ENCODE measurements at places on chromosomes 1 and 21.

DNA sequence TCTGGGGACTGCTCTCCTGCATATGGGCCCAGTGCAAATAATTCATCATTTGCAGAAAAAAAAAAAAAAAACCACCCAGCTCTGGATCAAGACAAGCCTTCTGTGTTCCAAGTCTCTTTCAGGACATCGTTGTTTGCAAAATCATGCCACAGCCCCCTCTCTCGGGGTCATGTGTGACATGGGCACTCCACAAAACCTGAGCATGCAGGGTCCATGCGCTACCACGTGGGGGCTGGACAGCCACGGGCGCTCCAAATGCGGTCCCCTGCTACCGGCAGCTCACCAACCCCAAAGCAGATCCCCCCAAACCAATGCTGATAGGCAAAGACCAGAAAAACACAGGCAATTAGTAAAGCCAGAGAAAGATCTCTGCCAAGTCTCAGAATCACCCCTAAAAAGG lies 17.6 kb downstream of the NPHP4 start:
- no peak for DNase-seq

DNA sequence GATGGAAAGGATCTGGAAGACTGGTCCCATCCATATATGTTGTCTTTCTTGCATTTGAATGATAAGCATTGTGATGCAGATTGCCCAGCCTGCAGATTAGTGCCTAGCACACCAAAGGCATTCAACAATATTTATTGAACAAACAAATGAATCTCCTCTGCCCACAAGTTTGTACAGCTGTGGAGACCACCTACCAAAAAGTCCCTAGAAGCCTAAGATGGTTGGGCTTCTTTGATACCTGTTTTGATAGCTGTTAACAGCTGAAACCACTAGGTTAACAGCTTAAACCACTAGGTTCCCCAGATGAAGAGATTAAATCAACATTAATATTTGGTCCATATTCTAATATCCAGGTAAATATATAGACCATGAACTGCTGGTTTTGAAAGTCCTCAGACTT lies 9.8 kb downstream of the DUSP10 start:
- DNase-seq, result no peak

GRCh38 chr1:47767741-47768100 lies 229.5 kb downstream of the TRABD2B start:
- no peak for DNase-seq

GRCh38 chr1:197336571-197336970 lies 68.5 kb downstream of the CRB1 start:
- DNase-seq, result no peak

DNA sequence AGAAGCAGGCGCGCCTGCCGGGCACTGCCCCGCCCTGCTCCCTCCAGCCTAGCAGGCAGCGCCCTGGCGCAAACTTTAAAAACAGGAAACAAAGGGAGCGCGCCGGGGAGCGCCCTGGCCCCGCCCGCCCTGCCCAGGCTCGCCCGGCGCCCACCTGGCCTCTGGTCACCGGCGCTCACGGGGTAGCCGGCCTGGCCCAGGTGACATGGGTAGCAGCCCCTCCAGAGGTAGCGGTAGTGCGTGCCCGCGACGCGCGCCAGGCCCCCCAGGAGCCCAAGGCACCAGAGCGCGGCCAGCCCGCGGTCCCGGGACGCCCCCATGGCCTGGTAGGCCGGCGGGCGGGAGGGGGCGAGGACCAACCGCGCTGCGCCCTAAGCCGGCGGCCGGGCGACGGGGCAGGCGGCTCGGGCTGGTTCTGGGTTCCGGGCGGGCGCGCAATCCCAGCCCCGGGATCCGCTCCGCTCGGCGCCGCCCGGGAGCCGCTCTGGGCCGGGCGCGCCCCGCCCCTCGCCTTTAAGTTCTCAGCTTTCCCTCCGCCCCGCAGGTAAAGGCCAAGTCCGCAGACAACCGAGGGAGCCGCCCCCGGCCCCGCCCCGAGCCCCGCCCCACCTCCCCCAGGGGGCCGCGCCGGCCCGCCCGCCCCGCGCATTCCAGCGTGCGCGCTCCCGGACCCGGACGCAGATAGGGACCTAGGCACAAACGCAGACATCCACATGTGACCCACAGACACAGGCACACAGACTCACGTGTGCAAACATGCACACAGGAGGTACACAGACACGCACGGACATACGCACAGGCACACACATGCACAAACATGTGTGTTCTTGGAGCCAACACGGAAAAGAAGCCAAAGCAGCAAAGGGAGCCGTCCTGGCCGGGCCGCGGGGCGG lies 76.7 kb downstream of the ARHGEF16 start:
- DNase-seq, result peak; percentile 68

- DNase-seq, result no peak
Observed at GRCh38 chr1:25197982-25198662, 34.2 kb downstream of the SYF2 start.

- no peak for DNase-seq
Observed at GRCh38 chr21:42280356-42281180, 34.6 kb downstream of the TFF3 start.

- DNase-seq, result no peak
Observed at GRCh38 chr1:12114340-12114683, 51.2 kb downstream of the TNFRSF8 start.

GRCh38 chr21:30329203-30329875 lies 8.2 kb downstream of the KRTAP27-1 start:
- no peak for DNase-seq

DNA sequence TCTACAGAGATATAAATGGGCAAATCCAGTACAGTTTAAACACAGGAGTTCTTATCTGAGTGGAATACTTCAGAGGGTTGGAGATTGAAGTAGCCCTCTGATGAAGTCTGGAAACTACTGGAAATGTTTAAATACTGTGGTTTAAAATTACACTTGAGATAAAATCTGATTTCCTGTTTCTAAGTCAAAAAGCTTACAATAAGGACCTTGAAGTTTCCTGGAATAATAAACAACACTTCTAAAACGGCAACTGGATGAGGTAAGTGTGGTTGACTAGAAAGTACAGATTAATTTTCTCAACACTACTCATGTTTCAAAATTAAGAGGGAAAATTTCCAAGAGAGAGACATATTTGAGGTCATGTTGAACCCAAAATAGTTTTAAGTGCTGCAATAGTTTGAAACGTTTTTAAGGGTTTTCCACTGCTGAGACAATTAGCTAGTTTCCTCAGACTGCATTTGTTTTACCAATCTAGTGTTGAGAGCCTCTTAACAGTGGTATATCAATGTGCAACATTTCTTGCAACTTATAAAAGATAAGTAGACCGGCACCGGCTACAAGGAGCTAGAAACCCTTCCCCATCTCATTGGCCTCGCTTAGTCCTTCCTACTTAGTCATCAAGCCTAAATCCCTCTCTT lies 27.4 kb downstream of the KCNA3 start:
- DNase-seq, result no peak

DNA sequence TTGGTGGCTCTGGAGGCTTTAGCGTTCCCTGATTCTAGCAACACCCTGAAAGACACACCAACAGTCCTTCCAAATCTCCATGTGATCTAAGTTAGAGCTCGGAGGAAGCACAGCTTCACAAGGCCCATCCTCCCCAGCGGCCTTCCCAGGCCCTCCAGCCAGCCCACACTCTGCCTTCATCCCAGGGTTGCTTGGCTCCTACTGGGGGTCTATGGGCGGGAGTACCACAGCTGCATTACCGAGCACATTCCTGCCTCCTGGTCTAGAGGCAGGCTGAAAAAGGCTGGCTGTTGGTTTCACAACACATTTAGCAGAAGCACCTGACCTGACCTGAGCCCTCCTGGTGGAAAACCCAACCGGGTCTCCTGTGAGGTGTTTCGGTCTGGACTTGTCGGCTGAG lies 54.7 kb upstream of the TRIM67 start:
- DNase-seq, result no peak

DNA sequence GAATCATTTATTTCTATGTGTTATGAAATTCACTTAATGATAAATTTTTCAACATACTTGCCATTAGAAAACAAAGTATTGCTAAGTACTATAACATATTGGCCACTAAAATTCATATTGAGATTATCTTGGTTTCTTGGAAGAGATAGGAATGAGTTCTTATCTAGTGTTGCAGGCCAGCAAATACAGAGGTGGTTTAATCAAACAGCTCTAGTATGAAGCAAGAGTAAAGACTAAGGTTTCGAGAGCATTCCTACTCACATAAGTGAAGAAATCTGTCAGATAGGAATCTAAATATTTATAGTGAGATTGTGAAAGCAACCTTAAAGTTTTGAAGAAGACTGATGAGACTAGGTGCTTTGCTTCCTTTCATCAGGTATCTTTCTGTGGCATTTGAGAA lies 37.9 kb upstream of the FOXE3 start:
- no peak for DNase-seq

DNA sequence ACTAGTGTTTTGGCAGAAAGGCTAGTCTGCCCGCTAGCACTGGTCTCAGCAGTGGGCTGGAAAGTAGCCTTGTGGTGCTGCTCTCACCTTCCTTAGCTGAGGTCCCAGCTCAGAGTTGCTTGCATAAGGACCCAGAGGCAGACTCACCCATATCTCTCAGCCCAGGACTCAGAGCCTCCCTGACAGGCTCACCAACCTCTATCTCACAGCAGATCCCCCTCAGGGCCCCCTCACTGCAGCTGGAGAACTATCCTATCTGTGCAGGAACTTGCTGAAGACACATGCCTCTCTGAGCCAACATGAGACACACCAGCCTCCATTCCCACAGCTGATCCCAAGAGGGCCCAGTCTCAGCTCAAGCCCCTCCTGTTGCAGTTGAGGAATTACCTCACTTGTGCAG lies 82.6 kb downstream of the IARS2 start:
- DNase-seq, result no peak

DNA sequence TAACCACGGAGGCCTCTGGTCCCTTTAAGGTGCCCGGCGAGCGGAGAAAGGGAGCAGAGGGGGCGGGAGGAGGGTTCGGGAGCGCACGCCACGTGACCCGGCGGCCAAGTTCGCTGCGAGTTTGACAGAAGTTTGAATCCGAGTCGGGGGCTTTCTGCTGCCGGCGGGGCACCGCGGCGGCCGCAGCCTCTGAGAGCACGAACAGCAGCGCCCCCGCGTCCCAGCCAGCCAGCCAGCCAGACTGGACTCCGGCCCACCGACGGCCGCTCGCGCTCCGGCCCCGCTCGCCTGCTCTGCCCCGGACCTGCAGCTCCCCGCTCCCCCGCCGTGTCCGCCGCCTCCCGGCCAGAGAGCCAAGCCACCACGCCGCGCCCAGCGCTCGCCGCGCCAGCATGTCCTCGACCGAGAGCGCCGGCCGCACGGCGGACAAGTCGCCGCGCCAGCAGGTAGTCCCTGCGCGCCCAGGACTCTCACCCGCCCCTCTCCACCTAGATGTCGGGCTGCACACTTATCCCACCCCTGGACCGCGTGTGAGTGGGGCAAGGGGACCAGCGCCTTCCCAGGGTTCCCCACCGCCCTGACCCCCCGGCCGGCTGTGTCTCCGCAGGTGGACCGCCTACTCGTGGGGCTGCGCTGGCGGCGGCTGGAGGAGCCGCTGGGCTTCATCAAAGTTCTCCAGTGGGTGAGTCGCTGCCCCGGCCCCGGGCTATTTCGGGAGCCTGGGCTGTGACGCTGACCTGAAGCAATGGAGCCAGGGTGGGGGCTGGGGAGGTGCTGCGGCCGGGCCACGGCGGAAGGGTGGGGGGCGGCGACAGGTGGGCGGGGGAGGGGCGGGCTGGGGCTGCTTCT lies at the start of gene SYPL2:
Gene SYPL2, plus strand, starts transcription at position 95 of the 849 bp plus-strand sequence. Its CDS starts 298 bp downstream, at position 393.
- DNase-seq, result no peak

- DNase-seq, result no peak
Observed at GRCh38 chr1:228955691-228956090, 220.4 kb downstream of the RHOU start.

DNA sequence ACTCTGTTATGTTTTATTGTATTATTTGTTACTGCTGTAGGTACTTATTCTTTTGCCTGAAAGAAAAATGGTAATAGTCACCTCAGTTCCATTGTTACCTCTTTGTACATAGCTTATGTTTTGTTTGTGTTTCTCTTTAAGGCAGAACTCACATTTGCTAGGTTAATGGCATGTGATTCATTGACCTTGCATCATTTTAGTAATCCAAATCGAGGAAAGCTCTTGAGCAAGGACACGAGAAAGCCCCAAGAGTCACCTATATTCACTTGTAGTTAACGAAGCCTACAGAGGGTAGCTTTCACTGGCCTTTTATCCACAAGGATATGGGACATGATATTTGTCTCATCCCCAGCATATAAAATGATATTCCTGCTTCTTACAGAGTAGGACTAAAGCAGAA lies 1765.2 kb downstream of the NCAM2 start:
- DNase-seq, result no peak

GRCh38 chr1:62362061-62362917 lies 43.1 kb upstream of the KANK4 start:
- DNase-seq, result no peak

- DNase-seq, result no peak
Observed at GRCh38 chr1:175136246-175136645, 56.3 kb downstream of the KIAA0040 start.

- no peak for DNase-seq
Observed at GRCh38 chr1:41537788-41538351, 53.4 kb upstream of the EDN2 start.

DNA sequence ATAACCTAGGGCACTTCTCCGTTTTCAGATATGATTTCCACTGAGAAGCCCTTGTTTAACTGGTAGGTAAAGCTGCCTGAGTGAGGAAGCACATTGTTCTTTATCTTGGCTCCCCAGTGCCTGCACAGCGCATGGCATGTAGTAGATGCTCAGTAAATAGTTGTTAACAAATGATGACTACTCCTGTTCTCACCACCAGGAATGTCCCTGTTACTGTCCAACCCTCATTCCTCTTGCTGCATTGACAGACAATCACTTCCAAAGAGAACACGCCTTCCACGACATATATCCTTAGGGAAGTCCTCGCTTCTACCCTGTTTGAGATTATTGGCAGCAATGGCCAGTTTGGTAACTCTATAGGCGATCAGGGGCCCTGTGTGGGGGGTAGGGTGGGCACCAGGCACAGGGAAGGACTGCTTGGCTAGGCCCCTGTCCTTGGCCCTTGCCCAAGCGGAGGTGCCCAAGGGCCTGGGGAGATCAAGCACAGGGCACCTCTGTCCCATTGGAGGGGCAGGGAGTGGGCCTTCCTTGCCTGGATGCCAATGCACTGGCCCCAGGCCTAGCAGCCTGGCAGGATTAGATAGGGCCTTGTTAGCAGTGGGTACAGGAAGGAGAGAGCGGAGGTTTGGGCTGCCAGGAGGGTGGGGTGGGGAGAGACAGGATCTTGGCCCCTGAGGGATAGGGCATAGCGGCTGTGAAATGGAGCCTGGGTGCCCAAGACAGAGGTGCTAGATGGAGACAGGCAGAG lies 10.2 kb downstream of the NES start:
- DNase-seq, result no peak

Data from activated CD4-positive, alpha-beta T cell treated with anti-CD3 and anti-CD28 coated beads, Interleukin-2, amount 50 U/mL, for 4 hours (primary cell).